ENCODE measurements at places on chromosomes 4 and X.
A peak's percentile ranks its signal among the peaks of the same experiment; 100 is the strongest.

- DNase-seq: no peak
Observed at GRCh38 chr4:149676076-149676475, 139.6 kb downstream of the IQCM start.

DNA sequence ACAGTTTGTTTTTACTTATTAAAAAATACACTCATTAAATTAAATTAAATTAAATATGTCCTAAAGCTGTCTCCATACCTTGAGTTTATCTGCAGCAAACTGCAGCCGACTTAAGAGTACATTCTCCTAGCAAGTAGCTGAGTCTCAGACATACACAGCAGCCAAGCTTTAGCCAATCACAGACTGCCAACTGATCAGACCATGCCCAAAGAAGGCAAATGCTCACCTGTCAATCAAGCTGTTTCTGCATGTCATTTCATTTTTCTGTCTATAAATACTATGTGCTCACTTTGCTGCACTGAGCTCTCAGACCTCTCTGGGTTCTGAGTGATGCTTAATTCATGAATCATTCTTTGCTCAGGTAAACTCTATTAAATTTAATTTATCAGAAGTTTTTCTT, 280.9 kb upstream of the EPHA5 start:
- no peak for DNase-seq

GRCh38 chr4:2412534-2412884, 5.9 kb downstream of the ZFYVE28 start:
- DNase-seq: peak; percentile 56

DNA sequence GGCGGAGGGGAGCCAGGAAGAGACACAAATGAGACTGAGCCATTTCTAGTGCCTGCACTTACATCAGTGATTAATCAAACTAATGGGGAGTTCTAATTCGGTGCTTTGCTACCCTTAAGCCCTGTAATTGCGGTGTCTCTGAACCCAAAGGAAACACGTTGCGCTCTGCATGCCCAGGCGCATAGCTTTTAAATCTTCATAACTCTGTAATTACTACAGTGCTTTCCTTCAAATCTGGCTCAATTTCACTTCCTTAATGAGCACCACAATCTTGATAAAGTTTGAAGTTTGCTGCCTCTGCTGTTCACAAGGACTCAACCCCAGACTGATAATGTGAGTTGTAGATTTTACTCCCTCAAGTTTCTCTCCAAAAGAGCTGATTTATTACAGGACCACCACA, 5.7 kb upstream of the NHS start:
- no peak for DNase-seq

- no peak for DNase-seq
Observed at GRCh38 chrX:78064152-78064551, 39.9 kb upstream of the PGK1 start.

GRCh38 chr4:11038926-11039325, 354.4 kb upstream of the CLNK start:
- no peak for DNase-seq

Measured in hematopoietic multipotent progenitor cell treated with erythropoietin and hydrocortisone succinate and interleukin-3 and kit ligand, for 8 days (in vitro differentiated cells).